Pancreas (tissue), 10 donors: ENCODE measurements at places on chromosomes 1 and 21.

DNA sequence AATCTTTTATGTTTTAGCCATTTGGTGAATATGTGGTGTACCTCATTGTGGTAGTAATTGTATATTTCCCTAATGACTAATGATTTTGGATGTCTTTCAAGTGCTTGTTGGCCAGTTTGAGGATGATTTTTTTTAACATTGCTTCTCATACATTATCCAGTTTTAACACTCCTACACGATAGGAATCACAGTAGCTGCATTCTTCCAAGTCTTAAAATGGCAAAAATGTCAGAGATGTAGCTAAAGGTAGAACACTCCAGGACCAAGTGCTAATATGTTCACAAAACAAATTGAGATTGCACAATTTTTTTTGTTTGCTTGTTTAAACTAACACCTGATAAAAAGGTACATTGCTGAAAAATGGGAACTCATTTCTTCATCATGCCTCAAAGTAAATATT, 11.7 kb downstream of the USP25 start:
- peaks cover 9% of the 10 kb centered on the region for H3K4me1 ChIP-seq
- no peaks in the 10 kb centered on the region for H3K36me3 ChIP-seq
- no peak for DNase-seq
- no peaks in the 10 kb centered on the region for H3K27me3 ChIP-seq

GRCh38 chr1:37042506-37042905, 8.2 kb upstream of the GRIK3 start:
- no peaks in the 10 kb centered on the region for H3K4me1 ChIP-seq
- no peak overlapping the region for H3K4me3 ChIP-seq
- H3K27me3 ChIP-seq: no peaks in the 10 kb centered on the region

DNA sequence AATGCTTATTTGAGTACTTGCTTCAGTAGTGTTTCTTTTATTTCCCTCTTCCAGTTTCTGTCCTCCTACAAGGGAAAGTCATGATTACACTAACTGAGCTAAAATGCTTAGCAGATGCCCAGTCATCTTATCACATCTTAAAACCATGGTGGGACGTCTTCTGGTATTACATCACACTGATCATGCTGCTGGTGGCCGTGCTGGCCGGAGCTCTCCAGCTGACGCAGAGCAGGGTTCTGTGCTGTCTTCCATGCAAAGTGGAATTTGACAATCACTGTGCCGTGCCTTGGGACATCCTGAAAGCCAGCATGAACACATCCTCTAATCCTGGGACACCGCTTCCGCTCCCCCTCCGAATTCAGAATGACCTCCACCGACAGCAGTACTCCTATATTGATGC, 50.3 kb upstream of the LRRC8C start:
- no peak for DNase-seq
- H3K4me1 ChIP-seq: peaks cover 21% of the 10 kb centered on the region
- H3K27me3 ChIP-seq: no peaks in the 10 kb centered on the region
- H3K36me3 ChIP-seq: no peaks in the 10 kb centered on the region
- H3K27ac ChIP-seq: no peak overlapping the region
- no peak overlapping the region for H3K4me3 ChIP-seq

- H3K4me1 ChIP-seq: peaks cover 86% of the 10 kb centered on the region
- no peaks in the 10 kb centered on the region for H3K36me3 ChIP-seq
- no peaks in the 10 kb centered on the region for H3K27me3 ChIP-seq
Measured at GRCh38 chr1:221712776-221713431, 29.0 kb downstream of the DUSP10 start.

GRCh38 chr1:201436393-201436792, 14.9 kb upstream of the TNNI1 start:
- no peaks in the 10 kb centered on the region for H3K36me3 ChIP-seq
- no peak for DNase-seq
- H3K4me3 ChIP-seq: no peak overlapping the region
- H3K4me1 ChIP-seq: peaks cover 6% of the 10 kb centered on the region
